ENCODE measurements at places on chromosomes 5 and 9.

DNA sequence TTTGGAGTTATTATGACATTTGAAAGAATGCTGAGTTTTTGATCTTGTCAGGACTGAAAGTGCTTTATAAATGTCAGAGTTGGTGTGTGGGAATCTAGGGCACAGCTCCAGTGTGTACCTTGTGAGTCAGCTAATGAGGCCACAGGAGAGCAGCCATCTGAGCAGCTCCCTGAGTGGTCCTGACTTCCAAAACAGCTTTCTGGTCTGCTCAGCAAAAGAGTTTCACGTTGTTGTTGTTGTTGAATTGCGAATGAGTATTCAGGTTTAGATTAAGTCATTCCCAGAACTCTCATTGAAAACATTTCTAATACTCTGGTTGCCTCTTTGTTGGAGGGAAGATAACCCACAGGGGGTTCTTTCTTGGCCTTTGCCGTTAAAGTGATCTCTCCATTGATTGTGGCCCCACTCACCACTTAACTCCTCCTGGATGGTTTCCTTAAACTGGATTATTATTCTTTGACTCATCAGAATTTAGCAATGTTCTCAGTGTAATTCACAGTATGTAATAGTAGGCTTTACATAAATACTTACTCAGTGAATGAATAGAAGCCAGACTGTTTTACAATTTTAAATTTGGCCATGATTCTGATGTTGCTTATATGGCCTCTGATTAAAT lies 125.1 kb upstream of the SGCD start:
- DNase-seq, result no peak

DNA sequence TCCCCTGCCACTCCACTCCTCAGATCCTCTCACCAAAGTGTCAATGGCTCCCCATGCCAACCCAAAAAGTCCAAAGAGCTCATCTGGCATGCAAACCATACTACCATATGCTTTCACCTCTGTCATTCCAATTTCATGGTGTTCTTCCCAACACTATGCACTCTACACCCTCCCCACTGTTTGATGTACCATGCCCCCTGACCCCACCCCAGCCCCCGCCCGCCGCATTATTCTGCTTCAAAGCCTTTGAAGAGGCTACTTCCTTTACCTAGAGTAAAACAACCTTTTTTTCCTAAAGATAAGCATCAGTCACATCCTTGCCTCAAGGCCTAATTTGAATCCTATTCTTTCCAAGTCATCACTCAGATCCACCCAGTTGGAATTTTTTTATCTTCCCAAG lies 226.3 kb downstream of the DEPDC1B start:
- DNase-seq, result no peak

DNA sequence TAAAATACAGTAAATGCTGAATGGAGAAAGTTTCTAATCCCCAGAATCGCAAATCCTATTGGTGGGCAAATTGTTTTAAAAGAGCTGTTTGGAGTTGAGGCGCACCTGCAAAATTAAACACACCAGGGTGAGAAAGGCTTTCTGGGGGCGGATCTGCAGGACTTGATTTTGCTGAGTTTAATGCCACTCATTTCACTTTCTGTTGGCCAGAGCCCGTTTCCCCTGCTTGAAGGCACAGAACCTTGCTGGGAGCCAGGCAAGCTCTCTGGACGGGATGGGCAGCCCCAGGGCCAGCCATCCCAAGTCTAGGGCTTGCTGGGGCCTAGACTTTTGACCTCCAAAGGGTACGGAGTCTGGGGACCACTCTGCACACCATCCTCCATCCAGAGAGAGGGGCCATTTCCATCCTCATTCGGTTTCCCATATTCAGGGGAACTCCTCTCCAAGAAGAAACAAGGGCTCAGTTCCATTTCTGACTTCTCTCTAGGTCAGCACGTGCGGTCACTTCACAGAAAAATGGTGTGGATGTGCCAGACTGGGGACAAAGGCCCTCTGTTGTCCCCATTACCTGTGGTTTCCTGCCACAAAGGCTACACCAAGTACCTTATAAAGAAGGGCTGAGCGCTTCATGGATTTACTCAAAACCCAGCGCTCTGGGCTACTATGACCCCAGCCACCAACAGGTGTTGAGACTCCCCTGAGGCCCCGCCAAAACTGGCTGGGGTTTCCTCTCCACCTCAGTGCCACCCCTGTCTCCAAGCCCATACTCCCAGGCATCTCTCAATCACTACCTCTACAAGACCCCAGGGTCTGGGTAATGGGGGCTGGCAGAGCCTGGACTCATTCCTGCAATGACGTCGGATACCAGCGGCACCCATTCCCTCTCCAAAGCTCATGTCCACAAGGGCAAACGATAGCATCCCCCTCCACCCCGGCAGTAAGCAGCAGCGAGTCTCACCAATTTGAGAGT lies 170.0 kb downstream of the AUH start:
- no peak for DNase-seq

GRCh38 chr9:87527211-87527916 lies 29.7 kb downstream of the DAPK1 start:
- DNase-seq, result peak; percentile 25

GRCh38 chr5:134772461-134773125 lies 14.0 kb downstream of the DDX46 start:
- no peak for DNase-seq

DNA sequence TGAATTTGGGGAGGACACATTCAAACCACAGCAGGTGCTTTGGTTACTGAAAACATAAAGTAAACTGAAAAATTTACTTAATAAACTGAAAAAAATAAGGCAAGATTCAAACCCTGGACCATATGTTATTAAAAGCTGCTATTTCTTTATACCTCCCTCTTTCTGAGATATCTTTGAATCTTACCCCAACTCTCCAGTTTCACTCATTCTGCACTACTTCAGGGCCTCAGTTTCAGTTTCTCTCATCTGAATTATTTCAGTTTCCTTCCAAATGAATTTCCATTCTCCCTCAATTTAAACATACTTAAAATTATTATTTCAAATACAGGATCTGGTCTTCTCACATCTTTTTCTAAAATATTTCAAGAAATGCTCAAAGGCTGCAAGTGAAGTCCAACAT lies 4.9 kb upstream of the OXCT1 start:
- no peak for DNase-seq

GRCh38 chr5:107538331-107538730 lies 132.4 kb downstream of the EFNA5 start:
- no peak for DNase-seq

DNA sequence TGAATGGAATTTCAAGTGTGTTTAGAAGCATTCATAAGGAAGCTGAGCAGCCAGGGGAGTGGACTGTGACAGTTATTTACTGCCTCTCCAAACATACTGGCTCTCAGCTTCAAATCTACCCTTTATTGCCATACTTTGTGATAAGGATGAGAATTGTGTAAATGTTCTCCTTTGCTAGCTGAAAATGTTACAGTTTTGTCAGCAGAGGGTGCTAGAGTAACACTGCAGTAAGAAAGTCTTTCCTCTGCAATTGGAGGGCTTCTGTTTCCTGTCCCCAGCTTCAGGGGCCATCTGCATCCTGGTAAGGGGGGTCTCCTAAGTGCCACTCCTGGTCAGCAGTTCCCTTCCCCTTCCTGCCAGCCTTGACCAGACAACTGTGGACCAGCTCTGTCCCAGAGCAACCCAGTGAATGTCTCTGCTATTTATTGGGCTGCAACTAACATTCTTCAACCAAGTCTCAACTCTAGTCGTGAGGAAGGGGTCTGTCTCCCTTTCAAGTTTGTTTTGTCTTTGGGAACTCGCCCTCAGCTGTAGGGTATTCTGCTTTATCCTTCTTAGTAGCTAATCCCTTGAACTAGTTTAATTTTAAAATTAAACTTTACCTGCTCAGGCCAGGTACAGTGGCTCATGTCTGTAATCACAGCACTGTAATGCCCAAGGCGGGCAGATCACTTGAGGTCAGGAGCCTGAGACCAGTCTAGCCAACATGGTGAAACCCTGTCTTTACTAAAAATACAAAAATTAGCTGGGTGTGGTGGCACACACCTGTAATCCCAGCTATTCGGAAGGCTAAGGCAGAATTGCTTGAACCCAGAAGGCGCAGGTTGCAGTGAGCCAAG lies 45.3 kb downstream of the RAPGEF6 start:
- no peak for DNase-seq

DNA sequence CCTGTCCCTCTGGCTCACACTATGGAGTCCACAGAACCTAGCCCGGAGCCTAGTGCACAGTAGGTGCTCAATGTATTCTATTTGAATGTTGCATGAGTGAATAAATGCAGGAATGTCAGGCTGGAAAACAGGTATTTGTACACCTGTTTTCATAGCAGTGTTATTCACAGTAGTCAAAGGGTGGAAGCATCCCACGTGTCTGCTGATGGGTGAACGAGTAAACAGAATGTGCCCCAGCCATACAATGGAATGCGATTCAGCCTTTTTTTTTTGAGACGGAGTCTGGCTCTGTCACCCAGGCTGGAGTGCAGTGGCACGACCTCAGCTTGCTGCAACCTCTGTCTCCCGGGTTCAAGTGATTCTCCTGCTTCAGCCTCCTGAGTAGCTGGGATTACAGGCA lies 31.5 kb upstream of the IER5L start:
- DNase-seq, result no peak

- DNase-seq, result no peak
Measured at GRCh38 chr5:136722581-136722980, 357.2 kb upstream of the TRPC7 start.
